ENCODE measurements at places on chromosomes 11 and 22.

GRCh38 chr22:48560389-48560751, 1267.3 kb downstream of the BRD1 start:
- no peak for DNase-seq

DNA sequence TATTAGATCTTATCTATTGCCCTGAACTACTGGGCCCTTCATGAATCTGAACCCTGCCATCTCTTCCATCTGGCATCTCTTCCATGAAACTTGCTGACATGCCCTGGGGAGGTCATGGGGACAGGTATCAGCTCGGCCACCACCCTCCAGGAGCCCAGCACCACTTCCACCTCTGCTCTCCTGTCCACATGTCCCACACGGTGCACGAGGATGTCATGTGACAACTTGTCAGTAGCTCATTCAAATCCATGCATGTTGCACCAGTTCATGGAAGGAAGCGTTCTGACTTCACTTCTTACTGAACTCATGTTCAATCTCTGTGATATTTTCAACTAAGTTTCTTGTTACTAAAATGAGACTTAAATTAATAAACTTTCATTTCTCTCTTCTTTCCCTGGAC, 16.6 kb downstream of the YPEL1 start:
- DNase-seq: no peak

DNA sequence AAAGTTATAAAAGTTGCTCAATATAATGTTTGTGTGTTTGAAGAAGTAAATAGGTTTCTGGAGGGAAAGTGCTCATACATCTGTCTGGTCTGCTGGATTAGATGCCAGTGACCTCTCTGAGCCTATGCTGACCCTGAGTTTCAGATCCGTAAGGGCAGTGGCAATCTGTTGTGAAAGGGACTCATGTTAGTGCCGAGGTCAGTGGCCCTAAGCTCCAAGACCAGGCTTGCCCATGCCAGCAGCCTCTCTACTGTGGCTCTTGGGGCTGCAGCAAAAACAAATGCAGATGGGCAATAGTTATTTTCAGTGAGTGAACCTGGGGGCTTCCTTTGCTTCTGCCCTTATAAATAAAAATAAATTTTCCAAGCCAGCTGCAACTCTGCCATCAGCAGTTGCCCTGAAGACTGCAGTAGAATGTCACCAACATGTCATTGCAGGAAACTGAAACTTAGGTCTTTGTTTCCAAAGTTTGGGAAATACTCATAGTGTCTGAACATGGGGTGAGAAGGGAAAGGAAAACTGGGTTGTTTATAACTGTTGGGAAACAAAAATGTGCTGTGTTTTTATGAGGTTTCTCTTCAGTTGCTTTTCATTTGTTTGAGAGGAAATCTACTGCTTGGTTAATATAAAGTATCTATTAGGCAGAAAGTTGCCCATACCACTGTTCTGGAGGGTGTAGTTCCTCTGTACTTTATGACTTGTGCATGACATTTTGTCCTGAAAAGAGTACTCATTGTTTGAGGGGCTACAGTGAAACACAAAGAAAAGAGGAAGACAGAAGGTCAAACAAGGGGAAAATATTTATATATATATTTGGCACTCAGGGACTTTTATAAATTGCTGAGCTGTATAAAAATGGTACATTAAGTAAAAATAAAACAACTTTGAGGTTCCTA, 9.5 kb upstream of the MS4A4E start:
- no peak for DNase-seq

DNA sequence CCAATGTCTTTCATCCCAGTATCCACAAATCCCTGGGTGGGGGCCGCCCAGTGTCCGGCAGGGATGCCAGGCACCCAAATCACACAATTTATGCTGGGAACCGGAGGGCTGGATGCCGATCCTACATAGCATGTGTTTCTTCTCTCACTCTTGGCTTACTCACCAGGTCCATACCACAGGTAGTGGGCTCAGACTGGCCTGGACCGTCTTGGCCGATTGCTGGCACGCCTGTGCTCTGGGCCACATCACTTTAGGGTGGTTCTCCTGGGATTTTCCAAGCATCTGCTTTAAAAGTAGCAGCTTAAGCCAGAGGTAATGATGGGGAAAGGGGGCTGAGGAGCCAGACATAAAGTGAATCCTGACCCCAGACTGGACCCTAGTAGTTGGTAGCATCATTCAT, 22.6 kb upstream of the ALDH3B2 start:
- DNase-seq: no peak

DNA sequence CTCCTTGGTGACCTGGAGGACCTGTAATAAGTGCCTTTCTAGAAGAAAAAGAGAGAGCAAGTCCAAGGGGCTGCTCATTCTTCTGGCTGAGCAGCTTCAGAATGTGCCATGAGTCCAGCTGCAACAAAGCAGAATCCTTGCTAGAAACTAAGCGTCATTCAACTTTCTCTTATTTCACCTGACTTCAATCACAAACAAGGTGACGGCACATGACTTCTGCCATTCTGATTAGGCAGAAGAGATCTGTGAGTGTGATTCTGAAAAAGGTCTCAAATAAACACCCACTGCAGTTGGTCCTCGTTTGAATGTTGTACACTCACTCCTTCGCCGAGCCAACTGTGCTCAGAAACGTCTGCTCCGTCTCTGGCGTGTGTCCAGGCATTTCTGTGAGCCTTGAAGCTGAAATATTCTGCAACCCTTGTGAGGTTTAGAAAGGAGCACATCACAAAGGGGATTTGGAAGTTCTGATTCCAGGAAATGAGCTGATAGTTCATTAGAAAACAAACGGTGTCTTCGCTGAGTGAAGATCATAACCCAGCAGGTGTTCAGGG, 623.8 kb upstream of the KIRREL3 start:
- no peak for DNase-seq

GRCh38 chr11:80831374-80831773, 1390.5 kb upstream of the TENM4 start:
- DNase-seq: no peak

GRCh38 chr22:48488611-48489511, 1338.8 kb downstream of the BRD1 start:
- DNase-seq: no peak

DNA sequence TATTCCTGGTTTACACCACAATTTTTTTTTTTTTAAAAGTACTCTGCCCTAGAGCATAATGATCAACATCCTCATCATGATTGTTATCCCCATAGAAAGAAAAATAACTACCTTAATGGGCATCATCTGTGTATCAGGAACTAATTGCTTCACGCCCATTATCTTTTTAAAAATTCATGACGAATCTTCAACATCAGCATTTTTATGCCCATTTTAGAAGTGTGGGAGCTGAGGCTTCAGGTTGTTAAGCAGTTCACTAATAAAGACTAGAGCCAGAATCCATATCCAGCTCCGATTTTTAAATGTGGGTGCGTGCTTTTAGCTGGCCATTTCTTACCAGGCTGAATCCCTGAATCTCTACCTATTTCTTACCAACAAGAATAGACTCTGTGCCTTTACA, 92.9 kb upstream of the KCNA4 start:
- no peak for DNase-seq

DNA sequence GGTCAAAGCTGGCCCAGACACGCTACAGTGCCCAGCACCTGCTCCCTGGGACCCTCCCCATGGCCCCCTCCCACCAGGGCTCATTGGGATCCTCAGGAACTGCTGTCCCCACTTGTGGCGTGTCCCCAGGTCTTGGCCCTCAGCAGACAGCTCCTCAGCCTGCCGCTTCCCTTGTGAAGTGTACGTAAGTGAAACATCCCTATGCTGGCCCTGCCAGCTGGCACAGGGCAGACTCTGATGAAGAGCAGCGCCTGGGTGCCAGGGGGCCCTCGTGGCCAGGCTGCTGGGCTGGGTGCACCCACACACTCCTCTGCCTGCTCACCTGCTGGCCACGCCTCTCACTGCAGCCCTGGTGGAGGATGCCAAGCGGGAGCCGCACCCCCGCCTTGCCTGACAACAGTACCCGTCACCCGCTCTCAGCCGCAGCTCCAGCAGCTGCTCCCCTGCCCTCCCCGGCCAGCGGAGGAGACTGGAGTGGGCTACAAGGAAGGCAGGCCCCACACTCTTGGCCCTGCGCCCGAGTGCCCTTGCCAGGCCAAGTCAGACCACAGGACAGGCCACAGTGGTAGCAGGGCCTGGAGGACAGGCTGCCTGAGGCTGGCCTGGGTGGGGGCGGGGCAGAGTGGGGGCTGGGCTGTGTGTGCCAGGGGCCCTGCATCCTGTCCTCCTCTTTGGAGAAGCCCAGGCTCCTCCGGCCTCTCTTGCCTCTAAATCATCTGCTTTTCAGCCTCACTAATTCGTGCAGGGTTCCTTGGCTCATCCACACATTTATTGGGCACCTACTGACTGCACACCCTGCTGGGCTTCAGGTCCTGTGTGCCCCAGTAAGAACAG, 39.5 kb downstream of the IGF2 start:
- DNase-seq: no peak

DNA sequence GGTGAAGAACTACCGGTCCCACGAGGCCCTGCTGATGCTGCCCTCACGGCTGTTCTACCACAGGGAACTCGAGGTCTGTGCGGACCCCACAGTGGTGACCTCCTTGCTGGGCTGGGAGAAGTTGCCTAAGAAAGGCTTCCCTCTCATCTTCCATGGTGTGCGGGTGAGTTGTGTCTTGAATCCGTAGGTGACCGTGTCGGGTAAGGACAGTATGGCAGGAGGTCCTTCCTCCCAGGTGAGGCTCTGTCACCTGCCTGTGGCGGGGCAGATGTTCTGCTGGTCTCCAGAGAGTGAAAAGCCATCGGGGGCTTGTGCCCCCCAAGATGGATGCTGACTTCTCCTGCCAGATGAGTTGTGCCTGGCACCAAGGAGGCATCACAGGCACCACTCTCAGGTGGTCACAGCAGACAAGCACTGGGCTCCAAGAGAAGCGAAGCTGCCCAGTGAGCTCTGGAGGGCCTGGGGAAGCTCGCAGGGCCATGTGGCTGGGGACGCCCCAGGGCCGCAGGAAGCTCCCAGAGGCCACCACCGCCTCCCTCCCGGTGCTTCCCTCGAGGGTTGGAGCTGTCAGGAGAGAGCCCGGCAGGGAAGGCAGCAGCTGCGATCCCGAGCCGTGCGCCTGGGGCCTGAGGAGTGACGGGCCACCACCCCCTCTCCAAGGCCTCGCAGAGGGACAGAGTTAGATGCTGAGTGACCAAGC, 17.3 kb upstream of the PANX2 start:
- DNase-seq: no peak

DNA sequence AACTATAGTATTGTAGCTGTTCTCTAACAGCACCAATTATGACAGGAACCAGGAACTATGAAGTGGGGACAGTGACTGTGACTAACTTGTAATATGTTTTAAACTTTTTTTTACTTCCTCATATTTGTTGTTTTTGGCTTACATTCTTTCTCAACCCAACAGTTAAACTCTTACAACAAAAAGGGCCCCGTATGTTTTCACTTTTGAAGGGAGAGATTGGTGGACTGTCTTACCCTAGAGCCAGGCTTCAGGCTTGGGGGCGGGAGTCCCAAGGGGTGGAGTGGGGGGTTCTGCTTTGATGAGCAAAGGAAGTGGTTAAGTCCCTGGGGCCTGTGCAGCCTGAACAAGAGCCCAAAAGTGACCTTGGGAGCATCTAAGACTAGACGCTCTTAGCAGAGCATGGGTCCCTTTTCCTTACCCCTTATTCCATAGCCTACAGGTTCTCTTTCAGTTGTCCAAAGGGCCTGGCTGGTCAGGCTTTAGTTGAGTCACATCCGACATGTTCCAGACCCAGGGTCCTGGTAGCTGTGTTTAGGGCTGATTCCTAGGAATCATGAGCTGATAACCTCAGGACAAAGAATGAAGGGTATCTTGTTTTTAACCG, 38.8 kb downstream of the STIM1 start:
- no peak for DNase-seq

GRCh38 chr11:97309291-97309690, 919.5 kb downstream of the JRKL start:
- no peak for DNase-seq

- DNase-seq: no peak
These were observed 15.7 kb upstream of the GNB1L start for GRCh38 chr22:19870153-19871022.

GRCh38 chr11:96538104-96538503, 148.3 kb downstream of the JRKL start:
- DNase-seq: no peak

DNA sequence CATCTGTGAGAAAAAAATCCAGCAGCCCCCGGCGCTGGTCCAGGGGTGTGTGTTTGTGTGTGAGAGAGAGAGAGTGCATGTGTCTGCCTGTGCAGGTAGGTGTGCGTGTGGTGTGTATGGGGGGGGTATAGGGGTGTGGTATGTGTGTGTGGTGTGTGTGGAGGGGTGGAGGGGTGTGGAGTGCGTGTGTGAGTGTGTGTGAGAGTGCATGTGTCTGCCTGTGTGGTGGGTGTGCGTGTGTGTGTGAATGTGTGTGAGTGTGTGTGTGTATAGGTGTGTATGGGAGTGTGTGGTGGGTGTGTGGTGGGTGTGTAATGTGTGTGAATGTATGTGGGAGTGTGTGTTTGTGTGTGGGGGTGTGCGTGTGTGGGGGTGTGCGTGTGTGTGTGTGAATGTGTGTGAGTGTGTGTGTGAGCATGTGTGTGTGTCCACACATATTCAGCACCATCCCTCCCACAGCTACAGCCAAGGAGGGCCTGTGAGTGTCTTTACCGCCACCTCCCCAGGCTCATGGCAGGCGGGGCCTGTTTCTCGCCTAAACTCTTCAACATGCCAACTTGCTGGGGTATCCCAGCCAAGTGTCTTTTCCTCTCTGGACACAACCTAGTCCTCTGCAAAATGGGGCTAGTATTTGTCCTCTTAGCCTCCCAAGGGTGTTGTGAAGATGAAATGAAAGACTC, 11.9 kb downstream of the LMO1 start:
- DNase-seq: no peak

- DNase-seq: no peak
These were observed 223.7 kb upstream of the ZC3H12C start for GRCh38 chr11:109869536-109869935.

GRCh38 chr22:29032014-29032475, 29.6 kb downstream of the C22orf31 start:
- DNase-seq: no peak

- DNase-seq: no peak
These were observed 444 bp downstream of the CWF19L2 start for GRCh38 chr11:107457205-107457557.

- DNase-seq: no peak
These were observed 18.0 kb upstream of the BID start for GRCh38 chr22:17792299-17792698.

DNA sequence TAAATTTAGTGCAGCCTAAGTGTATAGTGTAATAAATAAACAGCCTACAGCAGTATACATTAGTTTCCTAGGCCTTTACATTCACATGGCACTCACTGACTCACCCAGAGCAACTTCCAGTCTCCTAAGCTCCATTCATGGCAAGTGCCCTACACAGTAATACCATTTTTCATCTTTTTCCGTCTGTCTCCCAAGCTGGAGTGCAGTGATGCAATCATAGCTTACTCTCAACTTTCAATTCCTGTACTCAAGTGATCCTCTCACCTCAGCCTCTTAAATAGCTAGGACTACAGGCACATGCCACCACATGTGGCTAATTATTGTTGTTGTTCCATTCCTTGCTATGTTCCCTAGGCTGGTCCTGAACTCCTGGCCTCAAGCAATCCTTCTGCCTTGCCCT, 54.4 kb downstream of the FCHSD2 start:
- DNase-seq: no peak

GRCh38 chr11:29962243-29962642, 54.6 kb downstream of the KCNA4 start:
- no peak for DNase-seq
